ENCODE measurements at places on chromosomes 5 and 9.

- no peak for DNase-seq
Observed at GRCh38 chr5:126446498-126447224, 23.5 kb downstream of the GRAMD2B start.

GRCh38 chr5:143174714-143175398, 228.6 kb downstream of the NR3C1 start:
- DNase-seq, result no peak

DNA sequence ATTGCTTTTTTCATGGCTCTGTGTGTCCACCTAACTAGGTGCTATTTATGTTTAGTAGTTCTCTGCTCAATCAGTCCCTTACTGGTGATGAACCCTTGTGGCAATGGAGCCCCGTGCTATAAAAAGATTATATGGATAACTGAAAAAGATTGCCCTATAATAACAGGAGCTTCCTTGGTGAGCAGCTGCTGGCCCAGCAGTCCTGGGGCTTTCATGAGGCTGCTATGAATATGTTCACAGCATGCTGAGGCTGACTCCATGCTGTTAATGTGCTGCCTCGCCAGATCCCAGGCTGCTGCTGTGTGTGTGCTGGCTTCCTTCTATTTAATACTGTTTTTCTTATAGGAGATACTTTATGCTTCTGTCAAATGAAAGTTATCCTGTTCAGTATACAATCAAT, 357.5 kb downstream of the TAF11L14 start:
- no peak for DNase-seq

DNA sequence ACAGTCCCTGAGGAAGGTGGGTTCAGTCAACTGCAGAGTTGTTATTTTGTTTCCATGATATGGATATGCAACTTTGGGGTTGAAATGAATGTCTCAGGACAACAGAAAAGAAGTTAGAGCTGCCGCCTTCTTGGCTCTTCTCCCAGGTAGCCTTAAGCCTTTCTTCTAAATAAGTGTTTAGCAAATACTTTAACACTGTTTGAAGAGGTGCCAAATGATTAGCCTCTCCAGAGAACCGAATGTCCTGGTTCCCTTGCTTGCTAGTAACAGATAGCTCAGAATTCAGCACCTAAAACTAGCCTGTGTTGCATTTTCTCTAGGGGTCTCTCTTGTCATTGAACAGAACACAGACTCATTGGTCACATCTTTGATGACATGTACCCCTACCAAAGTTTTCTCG, 127.7 kb upstream of the PIK3R1 start:
- no peak for DNase-seq
